ENCODE measurements at places on chromosomes 6 and 20.

DNA sequence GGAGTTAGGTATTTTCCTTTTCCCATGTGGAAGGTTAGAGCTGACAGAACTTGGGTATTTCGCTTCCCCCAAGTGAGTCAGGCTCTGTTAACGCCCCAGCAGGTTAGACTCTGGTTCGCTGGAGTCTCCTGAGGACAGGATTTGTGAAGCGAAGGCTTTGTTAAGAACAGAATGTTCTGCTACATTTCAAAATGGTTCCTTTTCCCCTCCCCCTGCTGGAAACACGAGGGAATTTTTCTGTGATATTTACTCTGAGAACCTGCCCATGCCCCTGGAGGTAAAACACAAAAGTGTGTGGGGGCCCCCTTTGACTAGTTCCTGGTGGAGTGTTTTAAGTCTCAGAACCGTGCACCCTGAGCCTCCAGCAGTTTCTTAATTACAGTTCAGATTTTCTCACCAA, 731.4 kb upstream of the CITED2 start:
- no peak for DNase-seq

GRCh38 chr6:44158770-44159228, at the start of gene CAPN11:
Gene CAPN11, plus strand, starts transcription at chr6:44158820. Its CDS starts 29 bp downstream, at chr6:44158849.
- no peak for DNase-seq

- no peak for DNase-seq
Observed at GRCh38 chr6:128491610-128492206, 28.7 kb downstream of the PTPRK start.

DNA sequence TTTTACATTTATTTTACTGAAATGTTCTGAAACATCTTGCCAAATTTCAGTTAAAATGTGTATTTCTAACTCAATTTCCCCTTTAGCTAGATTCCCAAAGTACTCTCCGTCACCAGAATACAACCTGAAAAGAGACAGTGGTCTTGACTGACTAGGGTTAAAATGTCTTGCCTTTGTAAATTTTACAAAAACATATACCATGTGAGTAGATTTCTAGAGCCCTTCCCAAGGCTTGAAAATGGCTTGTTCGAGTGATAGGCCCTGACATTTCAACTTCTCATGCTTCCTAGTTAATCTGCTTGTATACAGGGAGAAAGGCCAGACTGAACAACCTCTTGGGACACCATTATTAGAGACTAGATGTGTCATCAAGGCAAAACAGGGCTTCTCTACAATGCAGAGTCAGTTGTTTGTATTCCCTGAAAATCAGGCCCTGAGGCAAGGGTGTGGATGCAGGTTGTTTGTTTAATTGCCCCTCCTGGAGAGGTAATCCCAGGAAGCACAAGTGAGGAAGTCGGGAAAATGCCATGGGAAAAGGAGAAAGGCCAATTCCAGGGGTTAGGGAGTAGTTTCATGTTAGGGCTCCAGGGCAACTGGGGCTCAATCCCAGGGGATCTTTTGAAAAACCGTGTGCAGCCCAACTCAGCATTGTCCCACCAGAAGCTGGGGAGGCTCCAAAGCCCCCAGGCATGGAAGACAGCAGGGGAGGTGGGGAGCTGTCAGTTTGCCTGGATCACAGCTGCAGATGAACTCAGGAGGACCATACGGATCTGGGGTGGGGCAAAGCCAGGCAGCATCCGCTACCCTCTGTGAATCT, 11.6 kb upstream of the TFB1M start:
- no peak for DNase-seq

GRCh38 chr6:27865850-27866356, 46.3 kb downstream of the OR2B2 start:
- DNase-seq = no peak

Measured in HFF-Myc (cell line).